ENCODE measurements at places on chromosomes 5 and 9.

GRCh38 chr5:154714266-154714986 lies 40.8 kb upstream of the LARP1 start:
- no peak for DNase-seq

- no peak for DNase-seq
Observed at GRCh38 chr5:82809420-82810143, 267.6 kb downstream of the TMEM167A start.

GRCh38 chr5:74337984-74338310 lies 302.6 kb downstream of the ENC1 start:
- DNase-seq, result no peak

DNA sequence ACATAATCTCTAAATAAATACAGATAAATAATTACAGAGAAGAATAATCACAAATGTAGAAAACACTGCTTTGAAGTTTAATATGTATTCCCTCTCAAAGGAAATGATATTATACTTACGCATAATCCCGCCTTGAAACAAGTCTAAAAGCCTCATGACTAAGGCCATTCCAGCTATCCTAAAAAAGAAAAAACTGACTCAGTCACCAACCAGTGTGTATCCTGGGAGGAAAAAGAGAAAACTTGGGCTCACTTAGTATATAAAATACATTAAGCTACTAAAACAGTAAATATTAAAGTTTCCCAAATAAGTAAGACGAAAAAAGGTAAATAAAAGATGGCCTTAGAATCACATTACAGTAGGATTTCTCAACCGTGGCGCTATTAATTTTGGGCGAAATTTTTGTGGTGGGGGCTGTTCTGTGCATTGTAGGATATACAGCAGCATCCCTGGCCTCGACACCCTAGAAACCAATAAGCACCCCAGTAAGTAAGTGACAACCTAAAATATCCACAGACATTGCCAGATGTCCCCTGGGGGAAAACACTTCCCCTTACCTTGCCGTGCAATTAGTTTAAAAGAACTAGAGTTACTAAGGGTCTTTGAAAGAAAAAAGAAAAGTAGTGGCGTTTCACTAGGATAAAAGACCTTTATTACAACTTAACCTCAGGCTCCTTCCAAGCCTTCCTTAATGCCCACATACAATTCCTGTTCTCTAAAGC lies 1.1 kb downstream of the HSPA9 start:
- DNase-seq, result no peak

DNA sequence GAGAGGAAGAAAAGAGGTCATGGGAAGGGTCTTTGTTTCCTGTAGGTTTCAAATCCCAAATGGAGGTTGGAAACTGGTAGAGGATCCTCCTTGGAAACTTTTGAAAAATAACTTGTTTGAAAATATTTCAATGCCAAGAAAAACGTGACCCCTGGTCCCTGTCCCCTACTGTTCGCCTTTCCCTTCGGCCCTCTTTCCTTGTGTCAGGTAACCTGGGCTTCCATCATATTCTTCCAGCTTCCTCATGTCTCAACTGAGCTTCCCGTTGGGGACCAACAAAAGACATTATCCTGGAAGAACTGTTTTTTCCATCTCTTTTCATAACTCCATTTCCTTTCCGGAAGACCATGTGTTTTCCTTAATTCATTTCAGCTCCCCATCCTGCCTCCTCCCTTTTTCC lies 266.8 kb upstream of the ANKRD55 start:
- no peak for DNase-seq
